ENCODE measurements at places on chromosomes 3 and 15.

DNA sequence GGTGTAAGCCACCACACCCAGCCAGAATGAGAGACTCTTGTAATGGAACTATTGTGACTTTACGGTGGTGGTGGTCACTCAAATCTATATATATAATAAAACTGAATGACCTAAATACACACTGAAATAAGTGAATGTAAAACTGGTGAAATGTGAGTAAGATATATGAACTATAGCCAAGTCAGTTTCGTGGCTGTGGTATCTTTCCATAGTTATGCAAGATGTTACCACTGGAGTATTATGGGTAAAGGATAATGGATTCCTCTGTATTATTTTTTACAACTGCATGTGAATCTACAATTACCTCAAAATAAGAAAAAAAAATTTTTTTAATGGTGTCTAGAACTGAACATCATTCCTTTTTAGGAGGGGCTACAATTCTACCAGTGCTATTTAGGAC, 21.9 kb downstream of the PIK3CB start:
- H3K36me3 ChIP-seq: no peaks in the 10 kb centered on the region
- H3K27me3 ChIP-seq: no peaks in the 10 kb centered on the region
- H3K4me3 ChIP-seq: no peak overlapping the region
- DNase-seq: no peak

- peak overlapping the region; percentile 42 for H3K4me3 ChIP-seq
- peaks cover 53% of the 10 kb centered on the region for H3K27me3 ChIP-seq
- peak; percentile 67 for DNase-seq
- H3K4me1 ChIP-seq: peaks cover 47% of the 10 kb centered on the region
These were observed 10.8 kb downstream of the FOXL2 start for GRCh38 chr3:138935863-138936740.

DNA sequence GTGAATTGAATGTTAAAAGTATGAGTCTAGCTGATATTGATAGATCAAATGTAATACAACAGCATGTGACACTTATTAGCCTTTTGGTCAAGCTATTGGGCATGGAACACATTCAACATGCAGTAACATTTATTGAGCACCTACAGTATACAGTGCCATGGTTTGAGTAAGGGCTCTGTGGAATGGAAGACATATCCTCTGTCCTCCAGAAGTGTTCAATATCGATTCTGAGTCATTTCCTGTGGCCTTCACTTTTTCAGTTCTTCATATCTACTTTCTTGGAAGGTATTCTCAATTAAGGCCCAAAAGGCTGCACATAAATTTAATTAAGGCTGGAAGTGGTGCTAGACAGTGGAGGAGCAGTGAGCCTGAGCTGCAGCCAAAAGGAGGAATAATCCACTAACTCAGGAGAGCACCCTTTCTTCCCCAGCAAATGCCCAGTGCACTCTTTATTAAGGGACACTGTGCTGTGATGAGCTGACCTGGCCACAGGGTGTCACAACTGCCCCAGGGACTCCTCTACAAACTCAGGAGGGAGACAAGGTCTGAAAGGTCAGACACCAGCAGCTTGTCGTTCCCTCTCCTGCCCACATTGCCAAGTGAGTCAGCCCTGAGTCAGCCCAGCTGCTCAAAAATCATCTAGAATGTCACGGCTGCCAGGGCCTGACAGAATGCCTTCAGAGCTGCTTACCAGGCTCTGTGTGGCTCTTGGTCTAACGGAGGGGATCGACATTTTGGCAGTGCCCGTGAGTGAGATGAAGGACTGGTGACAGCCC, 544.8 kb downstream of the AGBL1 start:
- no peaks in the 10 kb centered on the region for H3K27me3 ChIP-seq
- H3K27ac ChIP-seq: no peak overlapping the region
- peak; percentile 34 for DNase-seq

- H3K27ac ChIP-seq: no peak overlapping the region
- no peak overlapping the region for H3K4me3 ChIP-seq
- DNase-seq: no peak
These were observed 5.9 kb downstream of the ZSCAN2 start for GRCh38 chr15:84606653-84607120.

DNA sequence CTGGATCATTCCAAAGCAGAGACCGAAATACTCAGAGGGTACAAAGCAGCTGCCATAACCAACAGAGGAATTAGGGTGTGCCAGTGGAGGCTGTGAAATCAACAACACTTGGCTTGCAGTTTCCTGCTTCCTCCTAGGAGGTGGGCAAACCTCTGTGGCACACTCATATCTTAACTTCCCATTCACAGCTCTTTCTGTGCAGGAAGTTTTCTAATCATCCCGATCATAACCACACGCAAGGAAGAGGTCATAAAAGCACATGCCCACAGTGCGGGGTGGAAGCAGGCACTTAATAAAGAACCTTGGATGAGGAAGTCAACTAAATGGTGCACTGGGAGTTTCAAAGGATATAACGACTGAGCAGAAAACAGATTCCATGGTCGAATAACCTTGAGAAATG, 5.1 kb downstream of the SCAMP2 start:
- no peak for DNase-seq
- H3K27me3 ChIP-seq: no peaks in the 10 kb centered on the region
- H3K4me1 ChIP-seq: peaks cover 84% of the 10 kb centered on the region
- peak overlapping the region; percentile 96 for H3K27ac ChIP-seq
- no peaks in the 10 kb centered on the region for H3K36me3 ChIP-seq

DNA sequence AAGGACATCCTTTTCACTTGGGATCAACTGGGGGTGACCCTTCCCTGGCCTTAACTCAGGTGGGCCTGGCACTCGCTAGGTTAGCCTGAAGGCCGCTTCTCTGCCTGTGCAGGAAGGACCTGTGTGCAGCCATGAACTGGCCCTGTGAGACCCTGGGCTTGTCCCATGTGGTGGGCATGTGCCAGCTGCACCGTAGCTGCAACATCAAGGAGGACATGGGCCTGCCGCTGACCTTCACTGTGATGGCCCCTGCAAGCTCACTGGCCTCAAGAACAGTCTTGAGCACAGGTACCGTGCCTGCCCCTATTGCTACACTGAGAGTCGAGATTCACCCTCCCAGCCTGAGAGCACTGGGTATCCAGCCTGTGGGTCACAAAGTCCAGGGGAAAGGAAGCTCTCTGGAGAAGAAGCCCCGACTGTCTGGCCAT, 43.0 kb downstream of the SAXO2 start:
- no peaks in the 10 kb centered on the region for H3K4me1 ChIP-seq
- no peaks in the 10 kb centered on the region for H3K27me3 ChIP-seq
- H3K36me3 ChIP-seq: no peaks in the 10 kb centered on the region
- H3K27ac ChIP-seq: no peak overlapping the region

DNA sequence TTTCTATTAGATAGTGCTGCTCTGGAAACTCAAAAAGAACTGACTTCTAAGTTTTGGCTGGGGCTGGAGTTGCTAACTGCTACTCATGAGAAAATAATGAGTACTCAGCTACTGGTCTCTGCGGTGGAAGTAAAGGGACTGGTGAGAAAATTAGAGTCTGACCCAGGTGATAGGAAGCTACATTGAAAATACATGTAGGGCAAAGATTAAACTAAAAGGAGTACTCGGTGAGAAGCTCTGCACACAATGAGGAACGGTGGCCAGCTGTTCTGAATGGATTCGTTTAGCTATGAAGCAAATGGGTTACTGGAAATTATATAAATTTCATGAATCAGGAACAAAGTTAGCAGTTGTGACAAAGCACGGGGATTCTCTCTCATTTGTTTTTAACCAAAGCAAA, 512.9 kb upstream of the SGO1 start:
- H3K27me3 ChIP-seq: no peaks in the 10 kb centered on the region
- H3K27ac ChIP-seq: no peak overlapping the region
- no peaks in the 10 kb centered on the region for H3K4me1 ChIP-seq
- no peak for DNase-seq
- H3K36me3 ChIP-seq: no peaks in the 10 kb centered on the region
- no peak overlapping the region for H3K4me3 ChIP-seq

DNA sequence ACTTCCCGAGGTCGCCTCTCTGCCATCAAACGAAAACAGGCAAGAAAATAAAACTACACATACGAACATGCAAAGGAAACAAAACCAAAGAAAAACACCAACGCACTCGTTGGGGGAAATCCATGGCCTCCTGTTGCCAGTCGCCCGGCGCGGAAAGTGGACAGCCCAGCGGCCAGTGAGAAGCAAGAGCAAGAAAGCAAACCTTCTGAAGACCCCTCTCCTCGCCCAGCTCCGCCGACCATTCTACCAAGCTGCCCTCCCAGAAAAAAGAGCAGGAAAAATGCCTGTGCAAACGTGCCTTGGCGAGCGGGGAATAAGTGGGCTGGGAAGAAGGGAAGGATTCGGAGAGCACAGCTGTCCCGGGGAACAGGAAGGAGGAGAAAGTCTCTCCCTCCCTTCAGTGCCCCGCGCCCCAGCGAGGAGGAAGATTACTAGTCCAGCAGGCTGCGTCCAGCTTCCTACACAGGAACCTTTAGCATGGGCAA, 802 bp upstream of the NECTIN3 start:
- peaks cover 7% of the 10 kb centered on the region for H3K4me1 ChIP-seq
- no peaks in the 10 kb centered on the region for H3K27me3 ChIP-seq
- H3K36me3 ChIP-seq: no peaks in the 10 kb centered on the region

- no peaks in the 10 kb centered on the region for H3K4me1 ChIP-seq
- H3K27ac ChIP-seq: no peak overlapping the region
- H3K4me3 ChIP-seq: no peak overlapping the region
- H3K36me3 ChIP-seq: no peaks in the 10 kb centered on the region
- DNase-seq: no peak
These were observed 61.4 kb downstream of the ADCY5 start for GRCh38 chr3:123387532-123387931.

- H3K27ac ChIP-seq: no peak overlapping the region
- H3K4me1 ChIP-seq: no peaks in the 10 kb centered on the region
- H3K4me3 ChIP-seq: no peak overlapping the region
- no peaks in the 10 kb centered on the region for H3K36me3 ChIP-seq
- DNase-seq: no peak
- H3K27me3 ChIP-seq: no peaks in the 10 kb centered on the region
These were observed 72.7 kb downstream of the ZNF621 start for GRCh38 chr3:40597441-40597840.

DNA sequence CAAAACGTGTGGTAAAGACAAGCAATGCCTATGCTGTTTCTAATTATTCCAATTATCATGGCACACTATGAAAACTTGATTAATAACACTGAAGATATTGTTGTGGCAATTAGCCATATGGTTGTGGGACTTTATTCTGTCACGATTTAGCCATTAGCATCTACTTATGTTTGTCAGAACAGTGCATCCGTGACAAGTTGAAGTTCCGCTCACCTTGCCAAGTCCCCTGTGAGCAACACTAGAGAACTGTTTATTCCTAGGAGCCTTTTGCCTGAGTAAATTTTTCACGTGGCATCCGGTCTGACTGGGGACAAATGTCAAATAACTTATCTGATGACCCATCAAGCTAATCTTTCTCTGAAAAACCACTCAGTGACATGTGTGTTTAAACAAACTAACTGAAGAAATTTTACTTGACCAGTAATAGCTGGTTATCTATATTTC, 403.3 kb downstream of the TBC1D5 start:
- H3K36me3 ChIP-seq: no peaks in the 10 kb centered on the region
- H3K4me1 ChIP-seq: no peaks in the 10 kb centered on the region
- H3K27me3 ChIP-seq: no peaks in the 10 kb centered on the region
- H3K27ac ChIP-seq: no peak overlapping the region
- no peak overlapping the region for H3K4me3 ChIP-seq
- no peak for DNase-seq

GRCh38 chr3:177300842-177301241, 103.6 kb upstream of the TBL1XR1 start:
- no peak for DNase-seq
- H3K4me3 ChIP-seq: no peak overlapping the region
- no peaks in the 10 kb centered on the region for H3K36me3 ChIP-seq
- H3K27me3 ChIP-seq: no peaks in the 10 kb centered on the region
- no peak overlapping the region for H3K27ac ChIP-seq
- no peaks in the 10 kb centered on the region for H3K4me1 ChIP-seq

- no peaks in the 10 kb centered on the region for H3K4me1 ChIP-seq
- no peak for DNase-seq
- no peak overlapping the region for H3K27ac ChIP-seq
These were observed 149.0 kb upstream of the ST8SIA2 start for GRCh38 chr15:92244703-92245102.

DNA sequence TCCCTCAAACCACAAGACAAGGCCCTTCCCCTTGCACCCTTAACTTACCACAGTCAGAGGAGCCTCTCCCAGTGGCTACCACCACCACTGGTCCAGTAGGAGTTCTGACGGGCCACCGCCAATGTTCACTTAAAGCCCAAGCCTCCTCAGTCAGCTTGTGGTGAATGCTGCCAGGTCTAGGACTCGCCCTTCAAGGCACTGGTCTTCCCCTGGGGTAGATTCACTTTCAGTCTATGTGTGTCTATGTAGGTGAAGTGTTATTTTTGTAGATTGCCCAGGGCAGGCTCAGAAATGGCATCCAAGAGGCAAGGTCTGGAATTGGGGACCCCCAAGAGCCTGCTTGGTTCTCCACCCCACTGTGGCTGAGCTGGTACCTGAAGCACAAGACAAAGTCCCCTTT, 15.4 kb upstream of the CASR start:
- no peaks in the 10 kb centered on the region for H3K27me3 ChIP-seq
- no peak overlapping the region for H3K27ac ChIP-seq
- DNase-seq: no peak
- H3K4me1 ChIP-seq: no peaks in the 10 kb centered on the region
- no peak overlapping the region for H3K4me3 ChIP-seq

DNA sequence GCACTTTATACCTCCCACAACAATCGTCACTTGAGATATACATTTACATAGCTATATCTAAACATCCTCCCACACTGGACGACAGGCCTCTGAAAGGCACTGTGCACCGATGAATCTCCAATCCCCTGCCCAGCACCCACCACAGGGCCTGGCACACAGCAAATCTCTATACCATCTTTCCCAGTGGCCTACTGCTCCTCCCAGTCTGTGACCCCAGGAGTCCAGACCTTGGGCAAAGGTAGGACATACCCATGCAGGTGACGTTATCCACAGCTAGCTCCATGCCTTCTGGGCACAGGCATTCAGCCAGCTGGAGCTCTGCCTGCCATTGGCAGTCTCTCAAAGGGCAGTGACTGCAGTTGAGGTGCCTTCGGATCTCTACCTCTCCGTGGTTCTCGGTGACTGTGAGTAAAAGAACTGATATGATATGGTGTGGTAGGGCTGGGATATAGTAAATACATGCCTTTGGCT, 5.8 kb downstream of the LTK start:
- no peak overlapping the region for H3K4me3 ChIP-seq
- no peak for DNase-seq
- H3K27me3 ChIP-seq: peaks cover 6% of the 10 kb centered on the region
- H3K27ac ChIP-seq: no peak overlapping the region

DNA sequence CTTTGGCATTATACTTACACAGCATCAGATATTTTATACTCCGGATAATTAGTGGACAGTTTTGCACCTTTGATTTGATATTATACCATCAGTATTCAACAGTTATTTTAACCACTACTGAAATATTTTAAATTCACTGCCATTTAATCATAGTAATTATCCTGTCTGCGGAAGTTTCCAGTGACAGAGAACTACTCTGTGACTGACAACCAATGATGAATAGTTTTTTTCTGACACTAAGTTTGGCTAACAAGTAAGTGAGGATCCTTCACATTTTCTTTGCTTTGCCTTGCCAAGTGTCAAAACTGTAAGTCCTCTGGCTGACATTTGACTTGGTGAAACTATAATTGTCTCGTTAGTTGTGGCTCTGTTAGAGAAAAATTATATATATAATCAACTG, 30.5 kb upstream of the GOLGA8B start:
- no peaks in the 10 kb centered on the region for H3K4me1 ChIP-seq
- no peak for DNase-seq
- H3K27ac ChIP-seq: no peak overlapping the region
- no peaks in the 10 kb centered on the region for H3K27me3 ChIP-seq
- no peak overlapping the region for H3K4me3 ChIP-seq
- no peaks in the 10 kb centered on the region for H3K36me3 ChIP-seq

- H3K27me3 ChIP-seq: no peaks in the 10 kb centered on the region
- peak overlapping the region; percentile 27 for H3K27ac ChIP-seq
- H3K4me3 ChIP-seq: no peak overlapping the region
- peaks cover 14% of the 10 kb centered on the region for H3K4me1 ChIP-seq
These were observed 65.5 kb downstream of the SSUH2 start for GRCh38 chr3:8579096-8579495.

Data from upper lobe of left lung (tissue), 6 donors.